Activated naive CD8-positive, alpha-beta T cell treated with anti-CD3 and anti-CD28 coated beads, Interleukin-2, amount 50 U/mL, for 24 hours (primary cell): ENCODE measurements at places on chromosomes 7 and 10.

- no peak for DNase-seq
Measured at GRCh38 chr7:149184274-149184673, 11.1 kb upstream of the ZNF282 start.

- no peak for DNase-seq
Measured at GRCh38 chr10:16904639-16905061, 87.4 kb upstream of the RSU1 start.

DNA sequence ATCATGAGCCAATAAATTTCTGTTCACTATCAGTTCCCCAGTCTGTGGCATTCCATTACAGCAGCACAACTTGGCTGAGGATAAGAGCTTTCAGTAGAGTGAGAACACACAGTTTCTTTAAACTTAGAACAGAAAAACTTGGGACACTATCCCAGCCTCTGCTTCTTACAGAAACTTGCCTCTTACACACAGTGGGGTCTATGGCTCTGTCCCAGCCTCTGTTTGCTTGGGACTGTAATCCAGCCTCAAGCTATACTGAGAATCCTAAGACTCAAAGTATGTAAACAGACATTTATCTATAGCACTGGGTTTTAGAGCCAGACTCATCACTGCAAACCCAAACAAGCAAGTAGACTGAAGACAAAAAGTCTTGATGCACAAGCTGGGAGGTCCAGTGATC is 355.8 kb upstream of the VSTM2A start:
- no peak for DNase-seq

DNA sequence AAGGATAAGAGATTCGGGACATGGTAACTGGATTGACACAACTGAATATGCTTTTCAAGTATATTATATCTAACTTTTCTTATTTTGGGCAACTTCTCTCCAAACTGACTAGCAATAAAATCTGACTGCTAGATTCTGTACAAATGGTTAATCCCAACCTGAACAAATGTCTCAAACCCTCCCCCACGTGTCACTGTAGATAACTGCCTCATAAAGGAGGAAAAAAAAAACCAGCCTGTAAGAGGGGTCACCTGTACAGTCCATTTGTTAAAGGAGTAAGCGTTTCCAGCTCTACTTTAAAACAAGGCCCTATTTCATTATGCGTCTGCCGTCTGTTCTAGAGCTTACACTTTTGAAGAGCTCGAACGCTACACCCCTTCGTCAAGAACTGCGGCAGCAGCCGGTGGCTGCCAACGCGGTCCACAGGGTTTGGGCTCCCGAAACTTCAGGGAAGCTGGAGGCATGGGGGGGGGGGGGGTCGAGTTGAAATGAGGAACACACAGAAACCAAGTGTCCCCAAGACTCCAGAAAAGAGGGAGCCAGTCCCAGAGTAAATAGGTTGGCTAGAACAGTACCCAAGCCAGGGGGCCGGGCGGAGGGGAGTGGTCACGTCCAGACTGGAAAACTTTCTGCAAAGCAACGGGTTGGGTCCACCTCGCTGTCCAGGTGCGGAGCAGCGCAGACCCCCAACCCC is 492 bp downstream of the COG5 start:
- DNase-seq, result no peak

- no peak for DNase-seq
Measured at GRCh38 chr10:79082631-79083596, 14.1 kb downstream of the ZMIZ1 start.

DNA sequence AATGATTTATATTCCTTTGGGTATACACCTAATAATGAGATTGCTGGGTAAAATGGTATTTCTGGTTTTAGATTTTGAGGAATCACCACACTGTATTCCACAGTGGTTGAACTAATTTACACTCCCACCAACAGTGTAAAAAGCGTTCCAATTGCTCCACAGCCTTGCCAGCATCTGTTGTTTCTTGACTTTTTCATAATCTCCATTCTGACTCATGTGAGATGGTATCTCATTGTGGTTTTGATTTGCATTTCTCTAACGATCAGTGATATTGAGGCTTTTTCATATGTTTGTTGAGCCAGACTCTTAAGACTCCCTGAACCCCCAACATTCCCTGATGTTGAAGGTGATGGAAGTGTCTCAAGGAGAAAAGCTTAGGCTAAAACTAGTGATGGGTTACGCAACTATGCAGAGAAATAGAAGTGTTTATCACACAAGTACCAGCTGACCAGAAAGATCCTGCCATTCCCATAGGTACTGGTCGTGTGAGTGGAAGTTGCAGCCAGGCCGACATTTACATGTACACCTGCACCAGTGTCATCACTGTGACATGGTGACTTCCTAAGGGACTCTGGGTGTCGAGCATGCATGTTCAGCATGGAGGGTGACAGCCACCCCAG is 711.2 kb upstream of the NRP1 start:
- no peak for DNase-seq

DNA sequence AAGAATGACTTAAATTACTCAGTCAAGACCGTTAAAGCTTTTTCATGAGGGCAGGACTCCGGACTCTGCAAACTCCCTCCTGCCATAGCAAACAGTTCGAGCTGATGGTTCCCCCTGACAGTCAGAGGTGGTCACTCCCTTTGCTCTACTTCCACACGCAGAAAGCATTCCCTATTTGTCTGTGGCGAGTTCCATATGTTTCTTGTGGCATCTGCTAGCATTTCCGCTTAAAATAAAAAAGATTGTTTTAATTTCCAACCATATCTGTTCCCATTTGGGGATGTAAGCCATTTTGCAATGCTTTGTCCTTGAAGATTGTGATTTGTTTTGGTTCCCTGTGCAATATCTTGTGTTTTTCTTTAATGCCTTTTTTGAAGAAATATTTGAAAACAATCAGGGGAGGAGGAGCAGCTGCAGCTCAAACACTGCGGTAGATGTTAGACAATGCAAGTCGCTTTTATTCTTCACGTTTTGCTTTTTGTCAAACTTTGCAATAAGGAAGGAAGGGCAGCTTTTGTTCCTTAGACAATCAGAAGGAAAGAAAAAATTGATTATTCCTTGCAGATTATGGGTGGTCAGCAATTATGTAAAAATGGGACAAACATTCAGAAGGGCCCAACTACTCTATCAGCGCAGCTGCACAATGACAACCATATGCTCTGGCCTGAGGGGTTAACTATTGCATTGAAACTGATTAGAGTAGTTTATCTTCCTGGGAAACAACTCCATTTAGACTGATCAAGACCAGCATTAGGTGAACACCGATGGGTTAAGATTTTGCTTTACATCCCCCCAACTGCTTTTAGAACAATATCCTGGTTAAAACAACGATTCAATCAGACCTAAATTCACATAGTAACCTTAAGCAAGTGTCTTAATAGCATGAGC is 425.8 kb upstream of the NRP1 start:
- DNase-seq, result no peak

GRCh38 chr7:127337581-127337980 is 54.9 kb downstream of the ZNF800 start:
- DNase-seq, result no peak

- DNase-seq, result no peak
Measured at GRCh38 chr10:47326927-47327330, 4.7 kb downstream of the GDF2 start.

DNA sequence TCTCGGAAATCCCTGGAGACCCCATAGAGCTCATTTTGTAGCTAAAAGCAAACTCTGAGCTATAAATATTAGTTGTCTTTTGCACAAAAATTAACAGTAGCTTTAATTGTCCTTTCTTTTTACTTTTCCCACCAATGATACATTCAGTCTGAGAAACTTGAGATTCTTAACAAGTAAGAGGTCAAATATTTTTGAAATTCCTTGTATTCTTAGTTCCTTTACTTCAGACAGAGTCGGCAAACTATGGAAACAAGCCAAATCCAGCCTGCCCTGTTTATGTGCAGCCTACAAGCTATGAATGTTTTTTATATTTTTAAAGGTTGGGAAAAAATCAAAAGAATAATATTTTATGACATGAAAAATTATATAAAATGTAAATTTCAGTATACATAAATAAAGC is 146.6 kb downstream of the CTNNA3 start:
- no peak for DNase-seq

DNA sequence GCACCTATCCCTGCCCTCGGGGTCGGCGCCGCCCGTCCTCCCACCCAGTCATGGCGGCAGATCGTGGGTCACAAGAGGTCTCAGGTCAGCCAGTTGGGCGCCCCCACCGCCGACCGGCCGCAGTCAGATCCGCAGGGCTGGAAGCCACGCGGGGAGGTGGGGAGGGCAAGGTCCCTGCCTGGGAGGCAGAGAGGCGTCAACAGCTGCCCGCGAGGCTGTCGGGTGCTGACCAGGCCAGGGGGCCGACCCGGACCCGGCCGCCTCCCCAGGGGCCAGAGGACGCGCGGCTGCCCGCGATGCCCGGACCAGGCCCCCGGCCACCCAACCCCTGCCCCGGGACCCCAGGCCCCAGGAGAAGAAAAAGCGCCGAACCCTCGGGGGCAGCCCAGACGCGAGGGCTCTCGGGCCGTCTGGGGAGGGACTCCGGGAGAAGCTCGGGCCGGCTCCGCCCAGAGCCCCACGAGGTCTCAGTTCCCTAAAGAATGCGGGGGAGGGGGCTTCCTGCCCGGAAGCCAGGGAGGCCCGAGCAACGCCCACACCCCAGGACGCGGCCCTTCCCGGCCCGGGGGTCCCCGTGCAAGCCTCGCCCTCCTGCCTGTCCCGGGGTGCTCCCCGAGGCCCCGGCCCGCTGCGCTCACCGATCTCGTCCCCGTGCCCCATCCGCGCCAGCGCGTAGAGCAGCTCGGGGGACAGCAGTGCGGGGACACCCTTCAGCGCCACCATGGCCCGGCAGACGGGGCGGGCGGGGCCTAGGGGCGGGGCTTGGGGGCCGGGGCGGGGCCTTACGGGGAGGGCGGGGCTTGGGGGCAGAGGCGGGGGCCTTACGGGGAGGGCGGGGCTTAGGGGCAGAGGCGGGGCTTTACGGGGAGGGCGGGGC is at the start of gene FUOM:
Gene FUOM (minus strand): TSS at position 735 of the 877 bp plus-strand sequence. CDS start 12 bp downstream, at position 723.
- peak; percentile 77 for DNase-seq

DNA sequence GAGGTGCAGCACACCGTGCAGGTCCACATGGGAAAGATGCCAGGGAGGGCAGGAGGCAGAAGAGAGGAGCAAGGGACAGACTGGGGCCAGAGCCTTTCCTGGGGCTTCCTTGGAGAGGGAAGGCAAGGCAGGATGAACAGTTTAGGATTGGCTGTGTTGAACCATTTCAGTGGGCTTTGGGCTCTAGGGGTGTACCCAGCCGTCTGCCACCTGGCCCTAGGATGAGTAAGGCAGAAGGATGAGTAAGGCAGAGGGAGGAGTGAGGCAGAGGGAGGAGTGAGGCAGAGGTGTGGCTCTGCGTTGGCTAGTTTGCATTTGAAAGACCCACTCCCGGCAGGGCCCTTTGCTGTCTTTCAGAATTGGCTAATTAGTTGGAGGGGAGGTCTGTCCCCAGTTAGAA is 31.5 kb upstream of the PRF1 start:
- DNase-seq, result no peak

DNA sequence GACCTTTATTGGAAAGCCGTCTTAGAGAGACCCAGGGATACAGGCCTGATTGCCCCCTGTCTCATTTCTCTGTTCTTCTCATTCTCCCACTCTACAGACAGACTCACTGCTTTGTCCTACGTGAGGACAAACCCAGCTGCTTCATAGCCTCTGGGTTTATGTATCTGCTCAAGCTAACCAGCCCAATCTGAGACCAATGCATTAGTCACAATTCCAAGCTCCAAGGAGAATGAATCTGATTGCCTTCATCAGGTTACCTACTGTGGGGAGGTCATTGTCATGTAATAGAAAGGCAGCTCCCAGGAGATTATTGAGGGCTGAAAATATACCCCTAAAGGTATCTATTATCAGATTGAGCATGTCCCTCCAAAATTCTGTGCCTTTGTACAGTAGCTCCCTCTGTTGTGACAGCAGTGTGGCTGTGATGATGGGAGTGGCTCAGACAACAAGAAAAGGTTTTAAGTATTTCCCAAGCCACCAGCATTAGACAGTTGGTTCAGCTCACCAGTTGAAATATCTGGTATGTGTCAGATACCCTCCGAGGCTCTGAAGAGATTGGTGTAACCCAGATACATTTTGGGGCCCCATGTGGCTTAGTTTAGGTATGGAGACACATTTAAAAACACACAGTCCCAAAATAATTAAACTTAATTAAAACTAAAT is 123.1 kb upstream of the EEPD1 start:
- DNase-seq, result no peak

DNA sequence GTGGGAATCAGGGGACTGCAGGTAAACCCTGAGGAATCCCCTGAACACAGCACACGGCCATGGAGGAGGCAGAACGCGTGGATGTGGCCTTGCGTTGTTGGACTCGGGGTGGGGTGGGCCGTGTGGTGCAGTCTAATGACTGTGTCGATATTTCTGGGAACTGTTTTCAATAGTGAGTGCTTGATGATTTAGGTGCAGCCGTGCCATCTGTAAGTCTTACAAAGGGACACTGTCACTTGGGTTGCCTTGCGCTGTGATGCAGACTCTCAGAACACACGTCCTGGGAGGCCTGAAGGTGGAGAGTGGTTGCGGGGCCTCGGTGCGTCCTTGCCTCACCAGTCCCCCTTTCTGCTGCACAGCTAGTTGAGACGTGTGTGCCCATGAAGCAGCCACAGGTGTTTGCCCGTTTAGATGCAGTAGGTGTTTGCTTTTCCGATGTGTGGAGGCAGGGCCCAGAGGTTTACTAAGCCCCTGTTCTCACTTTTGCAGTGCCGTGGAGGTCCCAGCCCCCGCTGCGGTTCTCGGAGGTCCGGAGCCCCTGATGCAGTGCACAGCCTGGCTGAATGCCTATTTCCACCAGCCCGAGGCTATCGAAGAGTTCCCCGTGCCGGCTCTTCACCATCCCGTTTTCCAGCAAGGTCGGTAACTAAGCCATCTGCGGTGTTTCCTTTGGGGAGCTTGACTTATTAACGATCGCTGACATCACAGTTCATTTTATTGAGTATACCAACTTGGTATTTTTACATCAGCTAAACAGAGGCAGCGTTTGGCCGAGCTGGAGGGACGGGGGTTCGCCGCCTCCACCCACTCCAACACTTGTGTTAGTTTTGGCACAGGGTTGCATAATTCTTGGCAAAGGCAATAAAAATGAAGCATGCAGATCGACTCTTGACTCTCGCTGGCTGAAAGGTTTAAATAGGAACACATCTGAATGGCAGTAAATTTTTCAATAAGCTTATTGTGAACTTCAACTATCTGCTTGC is 240.7 kb downstream of the MGMT start:
- DNase-seq, result no peak

- DNase-seq, result no peak
Measured at GRCh38 chr7:11244149-11244548, 270.5 kb downstream of the PHF14 start.

GRCh38 chr10:88091490-88092061 is 228.2 kb downstream of the PTEN start:
- DNase-seq, result peak; percentile 57

- DNase-seq, result no peak
Measured at GRCh38 chr10:3924344-3924743, 139.3 kb upstream of the KLF6 start.

DNA sequence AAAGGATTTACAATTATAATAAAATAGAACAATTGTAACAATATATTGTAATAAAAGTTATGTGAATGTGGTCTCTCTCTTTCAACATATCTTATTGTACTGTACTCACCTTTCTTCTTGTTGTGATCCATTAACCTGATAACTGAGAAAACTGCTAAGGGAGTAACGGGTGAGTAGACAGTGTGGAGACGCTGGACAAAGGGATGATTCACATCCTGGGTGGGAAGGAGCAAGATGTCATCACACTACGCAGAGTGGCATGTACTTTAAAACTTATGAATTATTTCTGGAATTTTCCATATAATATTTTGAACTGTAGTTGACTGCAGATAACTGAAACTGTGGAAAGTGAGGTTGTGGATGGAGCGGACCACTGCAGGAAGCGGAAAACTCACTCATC is 91.2 kb upstream of the PLPP4 start:
- DNase-seq, result no peak

- no peak for DNase-seq
Measured at GRCh38 chr10:103853428-103854264, 1.7 kb downstream of the SH3PXD2A start.
